Cardiac fibroblast (primary cell): ENCODE measurements at places on chromosomes 3 and 15.

DNA sequence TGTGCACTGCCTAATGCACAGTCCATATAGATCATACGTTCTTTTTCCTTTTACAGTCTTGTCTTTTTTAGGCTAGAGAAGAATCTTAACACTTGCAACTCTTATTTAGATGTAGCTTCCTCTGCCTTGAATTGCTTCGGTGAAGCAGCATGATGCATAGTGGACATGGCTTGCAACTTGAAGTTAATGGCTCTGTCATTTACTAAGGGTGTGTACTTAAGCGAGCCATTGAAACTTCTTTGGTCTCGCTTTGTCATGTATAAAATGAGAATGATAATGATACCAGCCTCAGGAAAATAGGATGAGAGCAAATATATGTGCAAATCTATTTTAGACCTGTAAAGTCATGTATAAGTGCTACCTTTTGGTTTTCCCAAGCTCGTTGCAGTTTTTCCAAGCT is 147.4 kb downstream of the GHSR start:
- no peak for DNase-seq

DNA sequence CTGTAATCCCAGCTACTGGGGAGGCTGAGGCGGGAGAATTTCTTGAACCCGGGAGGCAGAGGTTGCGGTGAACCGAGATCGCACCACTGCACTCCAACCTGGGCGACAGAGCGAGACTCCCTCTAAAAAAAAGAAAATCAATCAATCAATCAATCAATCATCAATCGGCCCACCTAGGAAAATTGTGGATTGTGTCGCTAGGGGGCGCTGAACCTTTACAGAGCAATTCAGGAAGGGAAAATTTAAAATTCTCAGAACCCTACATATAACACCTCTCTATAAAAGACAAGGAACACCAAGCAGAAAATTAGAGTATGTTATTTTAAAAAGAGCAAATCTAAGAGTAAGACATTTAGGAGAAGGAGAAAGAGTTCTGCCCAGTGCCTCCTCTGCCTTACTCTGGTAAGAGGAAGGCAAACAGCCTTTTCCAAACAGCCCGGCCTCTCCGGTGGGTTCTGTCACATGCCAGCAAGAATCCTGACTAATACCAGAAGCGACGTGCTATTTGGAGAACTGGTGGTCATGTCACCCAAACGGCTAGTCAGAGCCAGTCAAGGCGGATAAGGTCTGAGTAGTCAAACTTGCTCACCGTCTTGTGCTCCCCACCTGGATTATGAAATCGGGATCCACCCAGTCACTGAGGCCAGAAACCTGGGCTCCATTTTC is 22.3 kb upstream of the SMCO1 start:
- DNase-seq, result peak; percentile 68

GRCh38 chr3:58604031-58604430 is 26.8 kb upstream of the FAM107A start:
- no peak for DNase-seq

DNA sequence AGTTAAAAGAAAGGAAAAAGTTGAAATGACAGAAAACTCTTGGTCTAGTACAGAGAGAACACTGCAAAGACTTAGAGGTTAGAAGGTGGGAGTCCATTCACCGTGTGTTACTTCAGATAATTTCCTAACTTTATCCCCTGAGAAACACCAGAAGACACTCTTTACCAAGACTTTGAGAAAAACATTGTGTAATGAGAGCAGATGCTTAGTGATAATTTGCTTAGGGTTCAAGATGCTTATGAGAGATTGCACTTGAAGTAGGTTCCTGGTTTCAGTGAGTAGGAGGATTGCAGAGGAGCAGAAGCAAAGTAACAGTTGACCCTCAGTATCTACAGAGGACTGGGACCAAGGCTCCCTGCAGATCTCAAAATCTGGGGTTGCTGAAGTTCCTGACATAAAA is 594.1 kb downstream of the NR2F2 start:
- no peak for DNase-seq

DNA sequence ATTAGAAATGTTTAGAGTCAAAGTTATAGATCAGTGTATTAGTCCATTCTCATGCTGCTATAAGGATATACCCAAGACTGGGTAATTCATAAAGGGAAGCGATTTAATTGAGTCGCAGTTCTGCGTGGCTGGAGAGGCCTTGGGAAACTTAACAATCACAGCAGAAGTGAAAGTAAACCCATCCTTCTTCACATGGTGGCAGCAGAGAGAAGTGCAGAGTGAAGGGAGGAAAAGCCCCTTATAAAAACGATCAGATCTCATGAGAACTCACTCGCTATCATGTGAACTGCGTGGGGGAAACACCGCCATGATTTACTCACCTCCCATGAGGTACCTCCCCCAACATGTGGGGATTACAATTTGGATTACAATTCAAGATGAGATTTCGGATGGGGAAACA is 871.5 kb downstream of the DIPK2A start:
- no peak for DNase-seq

- no peak for DNase-seq
These were observed 67.8 kb upstream of the DCBLD2 start for GRCh38 chr3:98969295-98969694.

DNA sequence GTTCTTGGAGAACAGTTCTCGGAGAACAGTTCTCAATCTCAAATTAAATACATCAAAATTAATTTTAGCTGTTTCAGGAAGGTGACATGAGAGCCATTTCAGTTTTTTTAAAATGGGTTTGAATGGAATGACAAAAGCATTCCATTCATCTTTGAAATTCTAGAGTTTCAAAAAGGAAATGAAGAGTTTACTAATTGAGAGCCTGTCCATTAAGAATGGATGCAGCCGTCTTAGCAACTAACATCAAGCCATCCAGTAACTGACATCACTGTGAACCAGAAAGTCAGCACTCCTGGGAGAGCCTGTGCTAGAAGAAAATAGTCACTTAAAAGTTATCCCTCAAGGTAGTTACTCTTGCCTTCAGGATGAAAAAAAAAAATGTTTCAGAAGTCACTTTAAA is 47.0 kb upstream of the FSTL1 start:
- DNase-seq, result peak; percentile 55

GRCh38 chr3:47002171-47003055 is 22.9 kb downstream of the NBEAL2 start:
- DNase-seq, result no peak

DNA sequence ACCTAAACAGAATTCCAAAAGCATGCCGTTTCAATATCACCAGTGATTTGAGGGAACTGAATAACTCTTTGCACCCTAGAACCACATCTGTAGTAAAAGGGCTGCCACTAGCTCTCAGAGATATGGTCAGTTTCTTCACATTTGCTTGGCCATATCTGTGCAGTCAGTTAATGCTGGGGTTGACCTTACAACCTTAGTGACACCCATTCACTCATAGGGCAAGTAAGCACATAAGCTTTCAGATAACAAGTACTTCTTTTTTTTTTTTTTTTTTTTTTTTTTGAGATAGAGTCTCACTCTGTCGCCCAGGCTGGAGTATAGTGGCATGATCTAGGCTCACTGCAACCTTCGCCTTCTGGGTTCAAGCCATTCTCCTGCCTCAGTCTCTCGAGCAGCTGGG is 20.4 kb upstream of the FSIP1 start:
- no peak for DNase-seq

- peak; percentile 3 for DNase-seq
These were observed 510.5 kb upstream of the CBLB start for GRCh38 chr3:106379251-106379750.

DNA sequence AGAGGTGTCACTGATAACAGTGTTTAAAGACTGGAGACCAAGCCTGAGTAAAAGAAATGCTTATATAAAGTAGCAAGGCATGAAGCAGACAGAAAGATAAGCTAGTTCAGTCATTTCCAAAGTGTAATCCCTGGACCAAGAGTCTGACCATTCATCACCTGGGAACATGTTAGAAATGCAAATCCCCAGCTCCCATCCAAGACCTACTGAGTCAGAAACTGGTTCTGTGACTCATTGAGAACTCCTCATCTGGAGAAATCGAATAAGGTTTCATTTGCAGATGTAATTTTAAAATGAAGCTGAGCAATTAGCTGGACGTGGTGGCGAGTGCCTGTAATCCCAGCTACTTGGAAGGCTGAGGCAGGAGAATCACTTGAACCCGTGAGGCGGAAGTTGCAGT is 473.9 kb upstream of the UBE2E2 start:
- DNase-seq, result no peak

DNA sequence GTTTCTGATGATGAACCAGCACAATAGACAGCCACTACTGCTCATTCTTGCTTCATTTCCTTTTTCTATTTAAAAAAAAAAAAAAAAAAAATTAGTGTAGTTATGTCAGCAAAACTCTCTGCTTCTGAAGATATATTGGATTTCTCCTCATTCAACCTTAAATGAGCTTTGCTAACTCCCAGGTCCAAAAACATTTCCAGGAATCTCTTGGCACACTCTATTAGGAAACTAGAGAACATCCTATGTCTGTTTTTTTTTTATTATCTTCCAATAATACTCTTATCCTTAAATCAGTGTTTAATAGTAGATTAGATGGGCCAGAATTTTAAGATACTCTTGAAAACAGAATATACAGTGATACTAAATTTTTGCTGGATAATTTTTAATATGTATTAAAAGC is 398.0 kb downstream of the NAALADL2 start:
- DNase-seq, result no peak

DNA sequence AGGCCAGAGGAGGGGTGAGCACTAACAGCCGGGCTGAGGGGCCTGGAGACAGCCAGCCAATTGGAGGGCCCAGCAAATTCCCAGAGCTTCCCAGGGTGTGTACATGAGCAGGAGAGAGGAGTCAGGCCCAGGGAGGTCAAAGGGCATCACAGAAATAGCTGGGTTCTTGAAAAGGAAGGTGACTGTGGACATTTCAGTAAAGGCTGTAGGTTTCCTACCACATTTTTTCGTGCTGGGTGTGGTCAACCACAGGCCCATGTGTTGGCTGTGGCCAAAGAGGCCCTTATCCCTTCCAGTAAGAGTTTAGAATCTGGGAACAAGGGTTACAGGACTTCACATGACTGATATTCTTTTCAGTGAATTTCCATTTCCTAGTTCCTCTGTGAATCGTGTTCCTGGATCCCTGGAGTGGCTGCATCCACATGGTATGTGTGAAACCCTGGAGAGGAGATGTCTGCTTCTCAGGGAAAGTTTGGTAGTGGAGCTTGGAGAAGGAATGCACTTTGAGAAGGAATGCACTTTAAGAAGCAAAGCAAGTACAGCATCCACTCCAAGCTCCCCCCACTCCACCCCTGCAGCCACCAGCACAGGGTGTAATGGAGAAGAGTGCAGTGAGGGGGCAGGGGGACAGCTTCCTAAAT is 73.2 kb upstream of the HEG1 start:
- peak; percentile 78 for DNase-seq

DNA sequence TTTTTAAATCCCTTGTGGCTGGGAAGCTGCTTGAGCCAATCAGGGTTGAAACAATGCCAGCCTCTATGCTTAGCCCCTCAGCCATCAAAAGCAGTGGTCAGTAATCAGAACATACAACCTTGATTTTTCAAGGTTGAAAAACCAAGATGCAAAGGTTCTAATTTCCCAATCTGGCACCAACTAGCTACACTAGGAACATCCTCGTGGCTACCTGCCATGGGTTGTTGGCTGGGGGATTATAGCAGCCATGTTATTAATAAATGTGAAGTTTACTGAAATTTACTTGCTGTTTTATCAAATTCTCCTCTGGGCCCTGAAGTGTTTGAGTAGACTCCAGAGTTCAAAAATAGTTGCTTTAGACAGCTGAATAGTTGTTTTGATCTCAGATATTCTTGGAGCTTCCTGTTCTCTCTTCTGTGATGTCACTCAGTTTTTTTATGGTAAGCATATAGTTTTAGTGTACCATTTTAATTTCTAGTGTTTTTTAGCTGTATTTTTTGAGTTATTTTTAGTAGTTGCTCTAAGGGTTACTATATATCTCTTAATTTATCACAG is 31.9 kb downstream of the PCCB start:
- no peak for DNase-seq

GRCh38 chr3:189914799-189915198 is 205.9 kb downstream of the P3H2 start:
- peak; percentile 96 for DNase-seq

GRCh38 chr3:186902154-186902553 is 28.2 kb upstream of the ST6GAL1 start:
- DNase-seq, result no peak

DNA sequence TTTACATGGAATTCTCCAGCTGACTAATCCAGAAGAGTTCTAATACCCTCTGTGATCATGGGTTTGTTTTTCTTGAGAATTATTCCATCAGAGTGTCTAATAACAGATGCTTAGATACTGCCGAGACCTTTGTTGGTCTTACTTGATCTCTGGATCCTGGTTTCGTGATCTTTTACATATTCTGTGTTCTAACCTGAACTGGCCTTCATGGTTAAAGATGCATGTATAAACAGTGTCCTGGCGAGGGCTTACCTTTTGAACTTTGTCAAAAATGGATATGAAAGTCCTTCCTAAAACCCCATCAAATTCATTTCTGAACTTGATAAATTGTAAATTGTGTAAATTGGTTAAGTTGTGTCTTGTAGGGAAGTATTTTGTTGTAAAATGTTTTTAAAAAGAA is 24.8 kb downstream of the UBE2Q2 start:
- no peak for DNase-seq

DNA sequence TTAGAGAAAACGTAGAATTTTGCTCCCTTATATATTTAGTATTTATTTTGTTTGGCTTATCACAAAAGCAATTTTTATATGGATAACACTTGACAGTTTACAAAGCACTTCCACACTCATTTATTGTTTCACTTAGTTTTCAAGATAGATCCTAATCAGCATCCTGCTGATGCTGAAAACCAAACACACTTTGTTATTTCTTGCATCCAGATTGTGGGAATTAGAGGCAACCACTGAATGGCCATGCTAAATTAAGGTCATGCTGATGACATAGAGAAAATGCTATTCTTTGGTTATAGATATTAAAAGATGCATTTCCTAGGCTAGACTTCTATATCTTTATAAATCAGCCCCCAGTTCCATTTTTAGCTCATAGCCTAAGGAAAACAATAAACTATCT is 474.1 kb upstream of the KCNMB2 start:
- DNase-seq, result no peak

GRCh38 chr15:65987100-65987499 is 117.8 kb downstream of the RAB11A start:
- DNase-seq, result no peak

DNA sequence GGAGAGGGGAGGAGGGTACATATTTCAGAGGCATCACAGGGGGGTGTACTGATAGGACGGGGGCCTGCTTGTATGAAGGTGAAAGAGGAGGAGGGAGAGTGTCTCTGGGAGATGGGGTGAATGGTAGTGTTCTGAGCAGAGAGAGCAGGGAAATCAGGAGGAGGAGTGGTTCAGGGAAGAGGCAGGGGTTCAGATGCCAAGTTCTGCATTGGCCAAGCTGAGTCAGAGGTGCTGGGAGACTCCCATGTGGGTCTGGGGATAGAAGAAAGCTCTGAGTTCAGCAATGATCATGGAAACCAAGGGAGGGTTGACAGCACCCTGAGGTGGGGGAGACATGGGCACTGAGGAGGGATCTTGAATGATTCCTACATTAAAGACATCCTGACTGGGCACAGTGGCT is 3.0 kb downstream of the CYP8B1 start:
- no peak for DNase-seq

- DNase-seq, result peak; percentile 61
These were observed at the start of gene CALML4 for GRCh38 chr15:68204776-68205557. CALML4 (minus strand) TSS chr15:68205332; CDS start chr15:68205247, 85 bp downstream.

- DNase-seq, result no peak
These were observed 43.0 kb upstream of the SLC41A3 start for GRCh38 chr3:126126811-126127431.
